ENCODE measurements at places on chromosomes 1 and 21.
A peak's percentile ranks its signal among the peaks of the same experiment; 100 is the strongest.

DNA sequence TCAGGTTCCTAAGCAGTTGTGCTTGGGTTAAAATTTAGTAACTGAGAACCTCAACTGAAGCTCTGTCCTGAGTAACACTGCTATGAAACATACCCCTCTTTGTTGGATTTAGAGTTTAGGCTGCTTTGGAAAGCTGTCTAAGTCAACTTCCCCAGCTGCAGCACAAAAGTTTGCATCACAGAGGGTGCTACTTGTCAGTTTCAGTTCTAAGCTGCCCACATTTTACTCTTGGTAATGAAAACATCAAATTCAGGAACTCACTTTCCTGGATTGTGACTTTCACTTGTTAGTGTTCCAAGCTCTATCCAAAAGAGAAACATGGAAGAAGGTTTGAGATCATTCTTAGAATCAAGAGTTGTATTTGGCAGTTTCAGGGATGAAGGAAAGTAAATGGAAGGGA is 191.7 kb upstream of the NFIA start:
- DNase-seq, result no peak

DNA sequence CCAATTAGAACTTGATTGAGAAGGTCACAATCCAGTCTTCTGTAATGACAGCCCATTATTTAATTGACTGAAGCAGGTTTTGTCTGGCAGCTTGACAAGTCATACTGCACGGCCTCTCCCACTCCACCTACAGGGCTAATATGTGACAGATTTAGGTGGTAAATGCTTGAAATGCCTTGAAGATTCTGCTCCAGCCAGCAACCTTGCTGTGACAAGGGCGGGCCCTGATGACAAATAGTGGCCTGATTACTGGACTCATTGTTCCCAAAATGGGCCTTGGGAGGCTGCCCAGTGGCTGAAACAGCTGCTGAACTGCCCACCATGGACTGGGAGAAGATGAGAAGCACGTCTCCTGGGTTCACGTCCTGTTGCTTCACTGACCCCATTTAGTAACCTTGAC is 30.0 kb upstream of the CRNN start:
- no peak for DNase-seq

DNA sequence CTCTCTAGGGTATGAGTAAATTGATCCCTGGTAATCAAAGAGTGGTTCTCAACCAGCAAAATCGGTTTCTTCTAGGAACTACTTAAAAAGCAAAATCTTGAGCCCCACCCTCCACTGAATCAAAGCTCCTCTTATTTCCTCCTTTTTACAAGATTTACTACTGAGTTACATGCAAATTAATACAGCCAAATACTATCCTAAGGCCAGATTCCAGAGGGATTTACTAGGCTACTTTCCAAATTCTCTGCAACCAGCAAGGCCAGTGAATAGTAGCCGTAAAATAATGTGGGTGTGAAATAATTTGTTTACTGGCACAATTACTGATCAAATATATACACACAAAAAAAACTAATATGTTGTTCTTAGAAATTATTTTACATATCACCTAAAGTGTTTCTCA is 1583.8 kb downstream of the NCAM2 start:
- DNase-seq, result no peak

GRCh38 chr1:197985351-197985750 is 68.2 kb downstream of the LHX9 start:
- no peak for DNase-seq

DNA sequence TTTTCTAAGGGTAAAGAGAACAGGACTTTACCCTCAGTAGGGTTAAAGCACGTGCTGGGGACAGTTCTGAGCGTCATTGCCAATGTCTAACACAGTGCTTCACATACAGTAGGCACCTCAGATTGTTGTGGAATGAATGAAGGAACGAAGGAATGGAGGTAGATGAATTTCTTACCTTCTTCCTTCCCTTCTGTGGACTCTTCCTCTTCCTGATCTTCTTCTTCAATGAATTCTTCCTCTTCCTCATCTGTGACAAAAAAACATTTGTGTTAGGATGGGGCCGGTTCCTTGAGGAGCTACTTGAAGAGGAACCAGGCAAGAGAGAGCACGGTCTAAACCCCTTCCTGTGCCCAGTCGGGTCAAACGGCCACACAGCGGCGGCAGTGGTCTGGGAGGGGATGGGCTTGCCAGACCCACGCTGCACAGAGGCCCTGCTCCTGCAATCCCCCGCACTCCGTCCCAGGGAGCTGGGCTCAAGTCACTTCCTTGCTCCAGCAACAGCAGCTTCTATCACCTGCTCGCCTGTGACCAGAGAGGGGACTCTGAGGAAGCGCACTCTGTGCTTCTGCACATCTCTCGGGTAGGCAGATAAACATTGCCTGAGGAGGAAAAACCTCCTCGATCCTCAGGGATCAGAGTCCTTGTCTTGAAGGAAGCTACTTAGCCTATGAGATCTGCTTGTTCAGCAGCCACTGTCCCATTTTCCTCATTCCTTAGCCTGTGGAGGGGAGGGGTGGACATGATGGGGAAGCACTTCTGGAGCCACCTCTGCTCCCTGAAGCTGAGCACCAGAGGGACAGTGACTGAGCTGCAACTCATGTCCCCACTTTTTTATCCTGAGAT is 8.0 kb upstream of the SLC30A2 start:
- DNase-seq, result no peak

DNA sequence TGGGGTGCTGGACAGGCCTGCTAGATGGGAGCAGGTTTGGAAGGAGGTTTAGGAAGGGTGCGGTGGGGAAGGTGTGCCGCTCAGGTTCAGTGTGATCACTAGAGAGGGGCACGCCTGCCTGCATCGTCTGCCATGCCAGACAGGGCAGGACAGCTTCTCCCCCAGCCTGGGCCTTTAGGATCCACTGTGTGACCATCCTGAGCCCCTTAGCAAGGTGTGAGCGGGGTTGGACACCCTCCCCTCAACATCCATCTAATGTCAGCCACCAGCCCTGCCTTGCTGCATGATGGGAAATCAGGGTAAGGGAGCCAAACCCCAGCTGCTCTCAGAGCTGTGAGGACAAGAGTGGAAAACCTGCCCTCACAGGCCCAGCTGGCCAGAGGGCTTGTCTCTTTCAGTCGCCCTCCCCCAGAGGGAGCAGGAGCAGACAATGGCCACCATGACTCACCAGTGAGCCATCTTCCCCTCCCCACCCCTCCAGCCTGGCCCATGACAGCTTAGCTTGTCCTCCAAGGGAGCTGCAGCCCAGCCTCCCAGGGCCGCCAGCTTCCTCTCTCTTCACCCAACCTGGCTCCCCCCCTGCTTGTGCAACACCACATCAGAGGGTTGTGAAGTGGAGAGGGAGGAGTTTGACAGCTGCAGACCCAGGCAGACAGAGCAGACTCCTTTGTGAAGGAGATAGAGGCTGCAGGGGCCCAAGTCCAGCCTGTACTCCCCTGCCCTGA is 37.0 kb downstream of the NUAK2 start:
- peak; percentile 98 for DNase-seq

GRCh38 chr1:219324629-219325367 is 151.1 kb downstream of the LYPLAL1 start:
- peak; percentile 67 for DNase-seq

DNA sequence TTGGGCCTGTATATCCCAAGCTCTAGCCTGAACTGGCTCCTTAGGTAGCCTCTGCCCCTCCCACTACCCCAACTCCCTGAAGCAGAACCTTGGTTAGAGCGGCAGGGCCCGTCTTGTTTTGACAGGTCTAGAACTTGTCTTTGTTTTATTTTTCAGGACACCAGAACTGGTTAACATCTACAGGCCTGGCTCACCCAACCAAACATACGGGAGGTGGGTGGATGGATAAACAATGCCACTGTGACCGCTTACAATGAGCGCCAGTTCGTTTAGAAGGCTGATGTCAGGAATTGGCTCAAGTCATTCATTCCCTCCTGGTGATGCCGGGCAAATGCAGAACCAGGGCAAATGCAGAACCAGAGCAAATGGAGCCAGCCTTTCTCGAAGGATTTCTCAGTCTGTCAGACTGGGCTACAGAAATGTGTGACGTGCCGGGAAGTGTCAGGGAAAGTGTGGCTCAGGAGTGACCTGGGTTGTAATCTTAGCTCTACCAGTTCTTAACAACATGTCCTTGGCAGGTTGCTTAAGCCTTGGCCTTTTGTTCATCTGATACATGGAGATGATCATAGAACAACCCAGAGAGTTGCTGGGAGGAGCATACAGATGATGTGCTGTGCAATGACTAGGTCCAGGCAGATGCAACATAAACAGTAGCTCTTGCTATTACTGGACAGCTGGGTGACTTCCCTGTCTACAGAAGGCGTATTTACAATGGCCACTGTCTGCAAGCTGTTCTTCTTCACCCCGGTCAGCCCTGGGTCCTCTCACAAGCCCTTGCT is 30.5 kb upstream of the BTG2 start:
- DNase-seq, result no peak

DNA sequence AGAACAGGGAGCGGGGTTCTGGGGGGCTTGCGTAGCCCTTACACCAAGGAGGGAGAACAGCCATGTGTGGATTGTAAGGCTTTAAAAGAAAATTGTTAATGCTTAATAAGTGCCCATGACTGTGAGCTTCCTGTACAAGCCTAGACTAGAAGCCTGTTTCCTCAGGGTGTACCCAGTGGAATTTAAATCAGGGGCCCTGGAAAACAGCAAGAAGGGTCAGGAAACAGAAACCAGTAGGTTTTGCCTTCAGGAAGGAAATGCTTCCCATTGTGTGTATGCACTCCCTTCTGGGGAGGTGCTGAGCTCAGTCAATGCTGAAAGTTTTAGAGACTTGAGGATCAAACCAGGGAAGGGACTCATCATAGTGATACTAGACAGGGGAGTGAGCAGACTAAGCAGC is 12.7 kb downstream of the UTP11 start:
- DNase-seq, result no peak

- DNase-seq, result no peak
These were observed 52.2 kb downstream of the SDC3 start for GRCh38 chr1:30856260-30856790.

DNA sequence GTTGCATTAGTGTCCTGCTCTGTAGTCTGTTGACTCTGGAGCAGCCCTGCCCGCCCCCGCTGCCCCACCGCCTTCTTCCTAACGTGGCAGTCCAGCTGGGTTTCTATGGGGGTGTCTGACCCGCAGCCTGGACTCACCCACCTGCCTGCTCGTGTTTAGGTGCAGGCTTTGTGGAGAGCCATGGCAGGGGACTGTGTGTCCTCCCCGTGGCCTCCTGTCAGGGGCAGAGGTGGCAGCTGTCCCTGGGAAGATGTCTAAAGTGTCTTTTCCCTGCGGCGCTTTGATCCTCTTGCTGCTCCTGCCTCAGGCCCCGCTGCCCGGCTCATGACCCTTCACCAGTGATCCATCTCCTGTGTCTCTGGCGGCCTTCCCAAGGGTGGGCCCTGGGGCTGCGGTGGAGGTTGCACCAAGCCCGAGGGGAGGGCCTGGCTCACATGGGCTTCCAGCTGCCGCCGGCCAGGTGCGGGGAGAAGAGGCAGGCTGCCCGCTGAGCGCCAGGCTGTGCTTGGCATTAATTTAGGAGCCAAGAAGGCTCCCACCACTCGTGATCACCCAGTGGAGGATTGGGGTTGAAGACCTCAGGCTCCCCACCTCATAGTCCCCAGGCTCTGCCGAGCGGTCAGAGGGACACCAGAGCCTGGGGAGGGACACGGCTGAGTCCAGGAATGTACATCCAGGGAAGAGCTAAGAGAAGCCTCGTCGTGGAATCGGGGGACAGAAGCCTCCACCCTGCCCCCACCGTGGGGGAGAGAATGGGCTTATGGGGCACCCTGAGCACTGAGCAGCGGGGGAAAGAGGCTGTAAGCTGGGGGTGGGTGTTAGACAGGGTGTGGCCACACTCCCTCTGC is 44.1 kb downstream of the COL18A1 start:
- no peak for DNase-seq

DNA sequence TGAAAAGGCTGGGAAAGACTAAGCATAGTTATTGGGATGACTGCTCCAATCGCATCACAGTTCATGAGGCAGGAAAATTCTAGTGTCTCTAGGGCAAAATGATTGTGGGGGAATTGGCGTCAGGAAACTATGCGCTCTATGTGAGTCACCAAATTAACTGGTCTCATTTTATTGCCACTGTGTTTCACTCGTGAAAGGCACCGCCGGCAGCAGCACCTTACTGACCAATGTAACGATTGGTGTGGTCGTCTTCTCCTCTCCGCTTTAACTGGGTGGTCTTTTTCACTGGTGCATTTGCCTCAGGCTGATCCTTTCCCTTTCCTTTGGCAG is 83.5 kb downstream of the SPAG17 start:
- peak; percentile 82 for DNase-seq

DNA sequence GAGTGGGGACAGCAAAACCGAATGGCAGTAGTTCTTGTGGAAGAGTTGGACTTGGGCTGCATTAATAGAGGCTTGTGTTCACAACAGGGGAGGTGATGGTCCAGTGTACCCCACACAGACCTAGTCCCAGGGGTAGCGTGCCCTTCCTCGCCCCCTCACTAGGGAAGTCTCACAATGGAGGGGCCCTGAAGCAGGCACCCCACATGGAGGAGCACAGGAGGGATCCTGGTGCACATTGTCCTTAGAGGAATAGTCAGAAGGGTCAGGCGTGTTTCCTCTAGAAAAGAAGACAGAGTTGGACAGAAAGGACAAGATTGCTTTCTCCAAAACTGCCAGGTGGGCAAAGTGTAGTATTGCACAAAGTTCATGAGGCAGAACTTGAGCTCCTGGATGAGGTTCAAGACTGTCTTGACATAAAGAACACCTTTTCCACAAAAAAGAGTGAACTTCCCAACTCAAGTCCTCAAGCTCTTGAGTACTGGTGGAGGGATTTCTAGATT is 23.3 kb downstream of the ETNK2 start:
- DNase-seq, result no peak

- DNase-seq, result no peak
These were observed 3.3 kb upstream of the ADAR start for GRCh38 chr1:154611150-154611862.

DNA sequence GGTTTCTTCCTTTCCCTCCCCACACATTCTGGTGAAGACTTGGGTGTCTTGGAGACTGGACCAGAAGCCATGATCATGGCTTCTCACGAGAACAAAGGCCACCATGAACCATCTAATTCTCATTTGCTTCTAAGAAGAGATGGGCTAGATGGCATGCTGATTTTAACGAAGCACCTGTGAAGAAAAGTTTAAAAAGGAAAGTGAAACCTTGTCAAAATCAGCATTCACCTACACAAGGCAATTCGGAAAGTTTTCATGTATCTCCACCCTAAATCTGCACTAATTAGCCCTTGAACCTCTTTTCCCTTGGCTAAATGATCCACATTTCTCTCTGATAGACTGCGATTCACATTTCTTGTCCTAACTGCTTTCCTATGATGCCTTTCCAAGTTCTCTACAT is 114.3 kb upstream of the RAVER2 start:
- DNase-seq, result no peak

- DNase-seq, result no peak
These were observed 13.8 kb upstream of the POGZ start for GRCh38 chr1:151472856-151473731.

DNA sequence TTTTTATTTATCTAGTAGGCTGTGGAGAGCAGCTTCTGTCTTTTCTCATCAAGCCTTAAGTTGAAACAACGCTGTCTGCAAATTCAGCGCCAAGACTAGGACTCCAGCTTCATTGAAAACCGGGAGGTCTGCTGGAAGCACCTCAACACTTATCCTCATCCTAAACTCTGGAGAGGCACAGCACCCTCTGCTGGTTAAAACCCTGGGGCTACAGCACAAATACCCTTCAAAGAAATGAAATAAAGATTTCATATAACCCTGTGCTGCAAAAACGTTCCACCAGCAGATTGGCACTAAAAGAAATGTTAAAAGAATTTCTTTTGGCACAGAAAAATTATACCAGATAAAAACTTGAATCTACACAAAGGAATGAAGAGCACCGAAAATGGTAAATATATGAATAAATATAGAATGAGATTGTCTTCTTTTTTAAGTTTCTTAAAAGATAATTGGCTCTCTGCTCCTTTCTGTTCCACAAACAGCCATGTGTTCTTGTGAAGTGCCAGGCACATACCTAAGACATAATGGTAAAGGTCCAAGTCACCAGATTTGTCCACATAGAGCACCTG is 227.7 kb upstream of the SAMSN1 start:
- no peak for DNase-seq

Data from GM04504 (cell line).